Stimulated activated CD4-positive, alpha-beta T cell treated with anti-CD3 and anti-CD28 coated beads, Interleukin-4, amount 100 ng/mL, for 24 hours (primary cell): ENCODE measurements at places on chromosomes 6 and 20.

DNA sequence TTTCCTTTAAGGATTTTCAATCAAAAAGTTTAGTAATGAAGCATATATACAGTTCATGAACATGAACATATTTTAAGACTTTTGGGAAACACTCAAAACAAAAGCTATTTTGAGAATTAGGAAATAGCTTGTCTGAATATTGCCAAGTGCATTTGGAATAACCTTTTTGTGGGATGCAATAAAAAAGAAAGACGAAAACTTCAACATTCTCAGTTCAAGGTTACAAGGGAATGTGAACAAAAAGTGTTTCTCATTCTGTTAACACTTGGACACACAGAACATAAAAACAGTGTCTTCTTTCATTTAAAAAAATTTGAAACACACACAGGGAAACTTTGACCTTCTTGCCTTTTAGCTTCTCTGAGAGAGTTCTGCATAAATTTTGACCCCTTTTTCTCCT, 72.7 kb upstream of the TCF21 start:
- DNase-seq = no peak

- DNase-seq = no peak
Measured at GRCh38 chr6:159047891-159048685, 3.3 kb upstream of the TAGAP start.

DNA sequence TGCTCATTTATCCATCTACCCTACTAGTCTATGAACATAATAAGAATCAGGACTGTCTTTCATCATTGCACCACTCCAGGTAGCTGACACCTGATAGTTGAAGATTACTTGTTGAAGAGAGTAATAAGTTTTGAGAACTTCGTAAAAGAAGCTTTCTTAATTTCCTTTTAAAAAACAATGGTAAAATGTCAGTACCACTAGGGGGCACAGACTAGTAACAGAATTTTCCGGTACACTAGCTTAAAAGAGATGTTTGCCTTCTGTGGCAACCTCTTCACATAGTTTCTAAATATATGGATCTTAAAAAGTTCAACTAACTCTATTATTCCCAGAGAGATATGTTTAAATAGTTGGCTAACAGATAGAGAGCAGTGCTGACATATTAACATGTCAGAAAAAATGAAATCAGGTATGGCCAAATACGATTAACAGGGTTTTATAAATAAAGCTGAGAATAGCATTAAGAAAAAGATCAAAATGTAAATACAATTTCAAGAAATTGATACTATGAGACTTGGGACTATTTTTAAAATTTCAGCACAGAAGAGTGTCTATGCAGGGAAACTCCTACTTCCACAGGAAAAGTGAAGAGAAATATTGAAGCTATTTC, 5.4 kb upstream of the KCNQ5 start:
- no peak for DNase-seq

GRCh38 chr6:108163644-108164542, 1.9 kb upstream of the NR2E1 start:
- DNase-seq = no peak

- no peak for DNase-seq
Measured at GRCh38 chr6:22007469-22007868, 289.4 kb downstream of the PRL start.

DNA sequence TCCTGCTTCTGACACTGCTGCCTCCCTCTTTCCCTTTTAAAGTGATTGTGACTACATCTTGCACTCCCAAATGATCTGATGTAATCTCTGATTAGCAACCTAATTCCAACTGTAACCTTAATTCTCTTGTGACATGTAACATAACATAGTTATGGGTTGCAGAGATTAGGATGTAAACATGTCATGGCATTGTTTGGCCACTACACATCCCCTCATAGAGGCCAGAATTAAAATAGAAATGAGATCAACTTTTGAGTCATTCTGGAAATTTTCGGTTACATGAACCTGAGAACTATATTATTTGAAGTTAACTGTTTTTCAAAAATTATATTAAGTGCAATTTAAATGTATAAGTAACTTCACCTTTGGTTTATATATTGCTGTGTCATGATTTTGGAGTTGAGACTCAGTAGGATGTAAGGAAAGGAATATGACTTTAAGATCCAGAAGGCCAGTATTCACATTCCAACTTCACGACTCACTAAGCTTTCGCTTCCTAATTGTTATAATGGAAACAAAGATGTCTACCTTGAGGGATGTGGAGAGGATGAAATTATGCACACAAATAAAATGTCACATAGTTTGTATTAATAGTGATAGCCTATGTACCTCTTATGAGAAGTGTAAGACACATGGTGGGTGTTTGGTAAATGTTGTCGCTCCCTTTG, 611.9 kb upstream of the MAP3K7 start:
- no peak for DNase-seq

DNA sequence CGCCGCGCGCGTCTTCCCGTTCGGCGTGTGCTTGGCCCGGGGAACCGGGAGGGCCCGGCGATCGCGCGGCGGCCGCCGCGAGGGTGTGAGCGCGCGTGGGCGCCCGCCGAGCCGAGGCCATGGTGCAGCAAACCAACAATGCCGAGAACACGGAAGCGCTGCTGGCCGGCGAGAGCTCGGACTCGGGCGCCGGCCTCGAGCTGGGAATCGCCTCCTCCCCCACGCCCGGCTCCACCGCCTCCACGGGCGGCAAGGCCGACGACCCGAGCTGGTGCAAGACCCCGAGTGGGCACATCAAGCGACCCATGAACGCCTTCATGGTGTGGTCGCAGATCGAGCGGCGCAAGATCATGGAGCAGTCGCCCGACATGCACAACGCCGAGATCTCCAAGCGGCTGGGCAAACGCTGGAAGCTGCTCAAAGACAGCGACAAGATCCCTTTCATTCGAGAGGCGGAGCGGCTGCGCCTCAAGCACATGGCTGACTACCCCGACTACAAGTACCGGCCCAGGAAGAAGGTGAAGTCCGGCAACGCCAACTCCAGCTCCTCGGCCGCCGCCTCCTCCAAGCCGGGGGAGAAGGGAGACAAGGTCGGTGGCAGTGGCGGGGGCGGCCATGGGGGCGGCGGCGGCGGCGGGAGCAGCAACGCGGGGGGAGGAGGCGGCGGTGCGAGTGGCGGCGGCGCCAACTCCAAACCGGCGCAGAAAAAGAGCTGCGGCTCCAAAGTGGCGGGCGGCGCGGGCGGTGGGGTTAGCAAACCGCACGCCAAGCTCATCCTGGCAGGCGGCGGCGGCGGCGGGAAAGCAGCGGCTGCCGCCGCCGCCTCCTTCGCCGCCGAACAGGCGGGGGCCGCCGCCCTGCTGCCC, 1.1 kb downstream of the SOX4 start:
- peak; percentile 35 for DNase-seq
